Skeletal muscle cell (primary cell): ENCODE measurements at places on chromosomes 7 and 10.

DNA sequence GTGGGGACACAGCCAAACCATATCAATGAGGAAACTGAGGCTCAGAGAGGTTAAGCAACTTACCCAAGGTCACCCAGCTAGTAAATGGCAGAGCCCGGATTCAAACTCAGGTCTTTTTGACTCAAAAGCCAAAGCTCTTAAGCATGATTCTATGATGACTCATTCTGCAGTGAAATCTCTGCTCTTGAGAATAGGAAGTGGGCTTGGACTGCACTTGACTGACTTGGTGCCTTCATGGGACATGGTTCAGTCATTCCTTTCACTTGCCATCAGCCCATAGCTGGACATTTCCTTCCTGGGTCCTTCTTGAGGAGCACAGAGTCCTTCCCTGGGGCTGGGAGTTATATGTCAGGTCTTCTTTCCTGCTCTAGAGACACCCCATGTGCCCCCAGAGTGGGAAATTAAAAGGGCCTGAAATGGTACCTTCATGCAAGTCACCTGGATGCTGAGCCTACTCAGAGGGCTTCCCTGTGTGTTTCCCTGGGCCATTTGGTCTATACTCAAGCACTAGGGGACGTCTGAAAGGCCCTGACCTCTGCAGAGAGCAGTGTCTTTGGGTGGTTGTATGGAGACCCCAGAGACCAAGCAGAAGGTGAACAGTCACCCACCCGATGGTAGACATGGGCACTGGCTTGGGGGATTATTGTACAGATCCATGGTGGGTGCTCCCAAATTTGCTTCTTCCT is 62.4 kb upstream of the SDK1 start:
- DNase-seq: no peak

DNA sequence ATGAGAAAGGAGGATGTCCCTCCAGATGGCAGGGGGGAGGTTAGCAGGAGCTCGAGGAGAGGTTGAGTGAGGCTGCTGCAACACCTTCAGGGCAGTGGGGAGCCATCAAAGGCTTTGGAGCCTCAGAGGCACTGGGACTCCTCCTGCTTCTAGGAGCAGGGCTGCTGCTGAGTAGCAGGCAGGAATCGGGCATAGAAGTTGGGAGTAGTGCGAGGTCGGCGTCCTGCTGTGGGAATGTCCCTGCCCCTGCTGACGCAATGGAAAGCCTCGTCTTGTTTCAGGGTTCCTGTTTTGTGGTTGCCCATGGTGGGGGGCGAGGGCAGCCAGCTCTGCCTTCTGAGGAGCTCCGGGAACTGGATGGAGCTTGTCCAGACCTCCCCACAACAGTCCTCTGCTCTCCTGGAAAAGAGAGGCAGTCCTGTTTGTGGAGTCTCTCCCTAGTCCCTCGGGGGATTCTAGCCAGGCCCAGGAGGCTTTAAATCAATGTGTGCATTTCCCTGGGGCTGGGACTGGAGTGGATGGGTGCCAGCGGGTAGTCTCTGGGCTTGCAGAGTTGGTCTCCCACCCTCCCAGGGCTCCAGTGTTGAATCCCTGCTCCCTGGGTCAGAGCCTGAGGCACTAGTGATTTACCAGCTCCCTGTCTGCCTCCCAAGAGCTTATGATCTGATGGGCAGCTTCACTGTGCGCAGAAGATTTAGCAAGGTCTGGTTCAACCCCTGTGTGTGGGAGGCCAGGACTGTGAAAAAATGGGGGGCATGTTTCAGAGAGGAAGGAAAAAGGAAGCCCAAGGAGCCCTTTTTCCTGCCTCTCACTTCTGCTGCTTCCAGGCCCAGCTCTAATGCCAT is 98.7 kb upstream of the PPIF start:
- DNase-seq: no peak

DNA sequence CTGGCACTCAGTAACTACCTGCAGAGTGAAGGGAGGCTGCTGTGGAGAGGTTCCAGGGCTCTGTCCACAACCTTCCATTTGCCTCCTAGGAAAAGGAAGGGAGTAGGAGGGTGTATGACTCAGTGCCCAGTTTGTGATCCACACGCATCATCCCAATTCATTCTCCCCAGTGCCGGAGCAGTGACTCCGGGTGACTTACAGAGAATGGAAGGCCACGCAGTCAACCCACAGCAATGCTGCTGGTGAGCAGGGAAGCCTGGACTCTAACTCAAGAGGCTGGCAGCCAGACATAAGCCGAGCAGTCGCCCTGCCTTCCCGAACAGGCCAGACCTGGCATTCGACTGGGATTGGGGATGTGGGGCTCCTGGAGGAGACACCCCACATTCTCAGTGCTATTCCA is 139.9 kb downstream of the SH3PXD2A start:
- peak; percentile 60 for DNase-seq

- DNase-seq: no peak
These were observed 126.0 kb upstream of the JCAD start for GRCh38 chr10:30185341-30185740.

- peak; percentile 14 for DNase-seq
These were observed 114.0 kb upstream of the CNTNAP2 start for GRCh38 chr7:146002431-146003078.

GRCh38 chr7:26858735-26859134 is 5.7 kb downstream of the SKAP2 start:
- DNase-seq: no peak

DNA sequence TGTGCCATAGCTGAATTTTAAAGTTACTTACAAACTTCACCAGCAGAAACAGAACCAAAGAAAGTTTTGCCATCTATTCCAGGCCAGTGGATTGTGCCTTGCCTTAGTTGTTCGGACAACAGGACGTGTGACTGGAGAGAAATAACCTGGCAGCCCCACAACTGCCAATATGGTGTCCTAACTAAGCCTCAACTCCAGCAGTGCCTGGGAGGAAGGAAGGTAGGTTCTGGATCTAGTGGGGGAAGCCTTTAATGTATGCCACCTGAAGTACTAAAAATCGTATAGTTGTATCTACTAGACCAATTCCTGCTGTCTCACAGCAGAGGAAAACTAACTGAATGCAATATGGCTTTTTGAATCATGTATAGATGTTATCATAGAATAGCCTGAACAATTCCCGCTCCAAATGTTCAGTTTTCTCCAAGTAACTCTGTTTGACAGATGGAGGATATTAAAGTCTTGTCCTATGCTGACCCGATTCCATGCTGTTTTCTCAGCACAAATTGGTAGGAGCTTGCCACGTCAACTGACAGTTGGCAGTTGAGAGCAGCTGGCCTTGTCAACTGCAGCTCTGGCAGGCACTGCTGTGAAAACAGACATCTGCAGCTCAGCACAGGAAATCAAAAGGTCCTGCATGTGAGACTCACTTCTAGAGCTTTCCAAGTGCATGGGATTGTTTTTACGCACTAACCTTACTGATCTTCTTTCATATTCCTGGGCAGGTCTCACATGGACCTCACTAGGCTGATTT is 84.5 kb upstream of the WNT16 start:
- DNase-seq: peak; percentile 48

DNA sequence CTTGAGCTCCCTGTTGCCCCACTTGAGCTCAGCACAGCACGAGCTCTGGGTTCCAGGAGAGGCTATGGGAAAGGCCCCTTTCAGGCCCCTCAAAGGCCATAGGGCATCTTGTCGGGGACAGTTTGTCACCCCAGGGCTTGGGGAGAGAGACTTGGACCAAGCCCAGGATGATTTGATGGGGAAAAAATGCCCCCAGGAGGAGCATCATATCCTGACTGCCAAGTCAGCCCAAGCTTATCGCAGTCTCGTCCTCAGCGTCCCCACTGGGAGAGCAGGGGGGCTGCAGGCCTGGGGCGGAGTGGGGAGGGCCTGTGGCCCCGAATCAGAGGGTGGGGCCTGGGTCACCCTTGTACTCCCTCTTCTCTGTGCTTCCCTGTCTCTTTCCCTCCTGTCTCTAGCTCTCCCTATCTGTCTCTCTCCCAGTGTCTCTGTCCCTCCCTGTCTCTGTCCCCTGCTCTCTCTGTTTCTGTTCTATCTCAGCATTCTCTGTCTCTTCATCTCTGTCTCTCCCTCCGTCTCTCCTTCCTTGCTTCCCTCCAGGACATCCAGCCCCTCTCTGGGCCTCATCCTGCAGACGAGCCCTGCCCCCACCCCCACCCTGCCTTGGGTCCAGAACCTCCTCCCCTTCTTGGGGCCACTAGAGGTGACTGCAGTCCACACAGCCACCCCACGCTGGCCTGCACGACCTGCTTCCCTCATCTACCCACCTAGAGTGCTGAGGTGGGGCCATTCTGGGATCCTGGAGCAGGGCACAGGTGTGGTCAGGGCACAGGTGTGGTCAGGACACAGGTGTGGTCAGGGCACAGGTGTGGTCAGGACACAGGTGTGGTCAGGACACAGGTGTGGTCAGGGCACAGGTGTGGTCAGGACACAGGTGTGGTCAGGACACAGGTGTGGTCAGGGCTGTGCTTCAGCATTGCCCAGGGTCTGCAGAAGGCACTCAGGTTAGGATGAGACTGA is 17.3 kb upstream of the GRIFIN start:
- no peak for DNase-seq

DNA sequence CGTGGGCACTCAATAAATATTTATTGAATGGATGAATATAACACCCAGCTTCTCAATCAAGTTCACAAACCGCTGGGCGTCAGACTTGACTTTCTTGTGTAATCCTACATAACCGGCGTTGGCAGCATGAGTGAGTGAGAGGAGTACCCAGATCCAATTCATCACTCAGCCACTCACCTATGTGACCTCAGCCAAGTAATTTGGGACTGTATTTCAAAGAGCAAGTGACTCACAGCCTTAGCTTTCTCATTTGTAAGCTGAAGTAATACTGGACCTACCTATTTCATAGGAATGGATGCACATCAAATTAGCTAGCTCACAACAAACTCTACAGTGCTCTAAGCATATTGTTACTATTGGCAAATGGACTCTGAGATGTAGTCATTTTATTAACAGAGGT is 53.8 kb upstream of the FAM204A start:
- DNase-seq: no peak
